NCI-H524 (cell line): ENCODE measurements at places on chromosomes 5 and 9.
A peak's percentile ranks its signal among the peaks of the same experiment; 100 is the strongest.

DNA sequence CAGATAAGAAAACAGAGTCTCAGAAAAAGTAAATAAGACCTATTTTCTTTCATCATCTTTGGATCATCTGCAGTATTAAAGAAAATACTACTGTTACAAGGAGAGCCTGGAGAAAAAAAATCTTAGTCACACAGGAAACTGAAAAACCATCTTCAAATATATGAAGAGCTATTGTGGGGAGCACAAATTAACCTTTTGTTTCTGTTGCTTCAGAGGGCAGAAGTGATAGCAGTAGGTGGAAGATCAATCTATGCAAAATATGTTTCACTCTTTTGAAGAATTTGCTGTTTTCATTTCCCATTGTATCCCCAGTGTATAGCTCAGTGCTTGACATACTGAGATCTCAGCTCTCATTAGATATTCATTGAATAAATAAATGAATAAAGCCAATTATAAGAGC lies 13.1 kb upstream of the CEMIP2 start:
- no peak for DNase-seq

DNA sequence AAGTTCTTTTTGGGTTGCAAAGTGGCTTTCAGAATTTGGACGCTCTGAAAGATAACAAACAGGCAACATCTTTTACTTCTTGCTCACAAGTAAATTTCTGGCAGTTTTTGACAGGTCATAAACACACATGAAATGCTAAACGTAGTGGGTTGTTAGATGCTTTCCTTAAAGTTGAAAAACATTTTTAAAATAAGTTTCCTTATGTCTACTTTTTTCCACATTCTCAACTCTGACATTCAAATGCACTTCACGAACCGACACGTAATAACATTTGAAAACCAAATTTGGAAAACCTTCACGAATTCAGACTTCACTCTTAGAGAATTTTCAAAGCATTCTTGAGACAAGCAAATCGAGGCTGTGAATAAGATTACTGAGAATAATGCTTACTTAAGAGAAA lies 26.9 kb downstream of the MTX3 start:
- DNase-seq, result no peak

- DNase-seq, result peak; percentile 20
Observed at GRCh38 chr9:37187292-37187691, 66.9 kb downstream of the ZCCHC7 start.

DNA sequence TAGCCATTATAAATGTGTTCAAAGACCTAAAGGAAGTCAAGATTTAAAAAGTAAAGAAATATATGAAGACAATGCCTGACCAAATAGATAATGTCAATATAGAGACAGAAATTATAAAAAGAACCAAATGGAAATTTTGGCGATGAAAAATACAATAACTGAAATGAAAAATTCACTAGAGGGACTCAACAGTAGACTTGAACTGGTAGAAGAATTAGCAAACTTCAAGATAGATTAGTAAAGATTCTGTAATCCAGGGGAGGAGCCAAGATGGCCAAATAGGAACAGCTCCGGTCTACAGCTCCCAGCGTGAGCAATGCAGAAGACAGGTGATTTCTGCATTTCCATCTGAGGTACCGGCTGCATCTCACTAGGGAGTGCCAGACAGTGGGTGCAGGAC lies 433.2 kb downstream of the HINT1 start:
- no peak for DNase-seq

- no peak for DNase-seq
Observed at GRCh38 chr9:98660541-98660940, 48.2 kb downstream of the GABBR2 start.

- no peak for DNase-seq
Observed at GRCh38 chr9:32725066-32725860, 58.1 kb upstream of the TMEM215 start.

DNA sequence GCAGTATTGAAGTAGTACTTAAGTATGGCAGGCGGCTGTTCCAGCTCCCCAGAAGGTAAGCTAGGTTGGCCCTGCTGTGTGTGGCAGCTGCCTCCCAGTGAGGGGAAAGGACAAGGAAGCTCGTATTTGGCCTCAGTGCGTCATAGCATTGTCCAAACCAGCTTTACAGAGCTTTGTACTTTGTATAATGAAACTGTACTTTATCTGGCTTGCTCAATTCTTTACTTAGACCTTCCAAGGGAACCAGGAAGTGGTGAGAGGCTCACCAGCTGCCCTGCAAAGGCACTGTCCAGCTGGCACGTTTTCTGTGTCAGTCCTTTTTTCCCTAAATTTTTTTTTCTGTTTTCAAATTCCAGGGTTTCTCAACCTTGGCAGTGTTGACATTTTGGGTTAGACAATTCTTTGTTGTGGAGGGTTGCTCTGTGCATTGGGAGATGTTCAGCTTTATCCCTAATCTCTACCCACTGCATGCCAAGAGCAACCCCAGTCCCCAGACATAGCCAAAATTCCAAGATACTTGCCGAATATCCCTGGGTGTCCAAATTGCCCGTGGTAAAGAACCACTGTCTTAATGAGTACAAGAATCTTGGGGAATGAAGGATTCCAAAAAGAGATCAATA lies 474.5 kb downstream of the LRRC70 start:
- DNase-seq, result no peak

GRCh38 chr9:20441166-20441565 lies 181.1 kb downstream of the MLLT3 start:
- no peak for DNase-seq

GRCh38 chr5:93407454-93407853 lies 173.6 kb downstream of the NR2F1-AS1 start:
- no peak for DNase-seq

DNA sequence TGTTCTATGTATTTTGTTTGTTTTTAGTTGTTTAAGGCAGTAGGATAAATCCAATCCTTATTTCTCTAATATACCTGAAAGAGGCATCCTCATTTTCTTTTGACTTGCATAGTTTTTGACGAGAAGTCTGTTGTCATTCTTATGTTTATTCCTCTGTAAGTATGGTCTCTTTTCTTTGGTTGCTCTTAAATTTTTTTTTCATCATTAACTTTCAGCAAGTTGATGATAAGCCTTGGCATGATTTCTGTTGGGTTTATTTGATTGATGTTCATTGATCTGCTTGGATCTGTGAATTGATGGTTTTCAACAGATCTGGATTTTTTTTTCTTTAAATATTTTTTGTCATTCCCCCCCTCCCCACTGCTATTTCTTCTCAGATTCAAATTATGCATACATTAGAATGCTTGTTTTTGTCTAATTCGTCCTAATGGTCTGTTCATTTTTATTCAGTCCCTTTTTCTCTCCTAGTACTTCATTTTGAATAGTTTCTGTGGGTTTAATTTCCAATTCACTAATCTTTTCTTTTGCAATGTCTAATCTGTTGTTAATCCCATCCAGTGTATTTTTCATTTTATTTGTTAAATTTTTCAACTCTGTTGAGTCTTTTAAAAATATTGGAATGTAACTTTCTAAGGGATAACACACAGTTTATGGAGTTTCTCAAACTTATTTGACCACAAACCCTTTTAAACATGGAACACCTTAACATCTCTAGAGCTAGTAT lies 495.9 kb downstream of the CSNK1G3 start:
- no peak for DNase-seq

DNA sequence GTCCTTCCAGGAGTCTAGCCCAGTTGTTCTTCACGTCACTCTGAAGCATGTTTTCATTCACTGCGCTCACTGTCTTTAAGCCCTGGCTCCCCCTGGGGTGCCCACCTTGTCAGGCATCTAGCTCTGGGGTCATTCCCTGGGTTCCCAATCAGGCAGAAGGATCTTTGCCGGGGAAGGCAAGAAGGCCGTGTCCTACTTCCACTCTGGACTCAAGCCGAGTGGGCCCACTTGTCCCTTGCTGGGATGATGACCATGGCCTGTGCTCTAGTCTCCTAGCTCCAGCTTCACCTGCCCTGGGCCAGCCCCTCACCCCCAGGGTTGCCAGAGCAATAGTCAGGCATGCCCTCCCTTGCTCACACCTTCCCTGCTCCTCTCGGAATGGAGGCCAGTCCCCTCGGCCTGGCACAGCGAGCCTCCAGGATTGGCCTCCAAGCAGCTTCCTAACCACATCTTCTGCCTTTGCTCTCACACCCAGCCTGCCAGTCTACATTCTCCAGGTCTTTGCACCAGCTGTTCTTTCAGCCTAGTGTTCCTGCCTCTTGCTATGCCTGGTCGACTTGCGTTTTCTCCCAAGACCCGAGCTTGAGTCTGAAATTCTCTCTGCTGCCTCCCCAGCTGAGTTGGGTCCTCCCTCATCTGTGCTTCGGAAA lies 32.2 kb upstream of the PSD2 start:
- no peak for DNase-seq

GRCh38 chr9:88464851-88465250 lies 70.1 kb upstream of the NXNL2 start:
- no peak for DNase-seq

GRCh38 chr5:77133061-77133758 lies 46.1 kb upstream of the ZBED3 start:
- no peak for DNase-seq

GRCh38 chr5:39494534-39494933 lies 69.8 kb upstream of the DAB2 start:
- no peak for DNase-seq

DNA sequence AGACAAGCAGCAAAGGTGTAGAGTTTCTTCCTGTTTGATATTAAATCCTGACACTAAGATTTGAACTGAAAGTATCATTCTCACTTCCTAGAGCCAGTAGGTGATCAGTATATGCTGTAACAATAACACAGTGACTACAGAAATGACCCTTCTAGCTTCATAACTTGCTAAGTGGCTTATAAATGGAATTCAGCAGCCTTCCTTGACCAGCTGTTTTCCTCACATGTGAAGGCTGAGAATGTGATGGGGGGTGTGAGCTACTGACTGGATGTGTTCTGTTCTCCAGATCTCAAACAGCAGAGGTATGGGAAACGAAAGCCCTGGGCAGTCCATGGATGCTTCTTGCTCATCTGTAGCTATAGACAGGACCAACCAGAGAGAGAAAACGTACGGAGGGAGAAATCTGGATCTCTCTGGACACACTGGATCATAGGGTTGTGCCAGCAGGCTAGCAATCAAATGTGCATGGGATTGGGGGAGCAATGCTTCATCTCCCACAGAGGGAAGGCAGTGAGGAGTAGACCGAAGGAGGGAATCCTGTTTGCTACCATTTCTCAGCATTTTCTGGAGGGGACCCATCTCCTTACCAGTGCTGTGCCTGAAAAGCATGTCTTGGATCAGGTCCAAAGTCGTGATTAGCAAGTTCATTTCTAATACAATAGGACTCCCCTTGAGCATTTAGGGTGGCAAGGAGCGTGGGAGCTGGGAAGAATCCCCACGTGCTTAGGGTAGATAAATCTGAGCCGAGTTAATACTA lies 39.4 kb downstream of the TNFAIP8 start:
- DNase-seq, result no peak

GRCh38 chr9:25129537-25129936 lies 548.7 kb downstream of the TUSC1 start:
- no peak for DNase-seq

DNA sequence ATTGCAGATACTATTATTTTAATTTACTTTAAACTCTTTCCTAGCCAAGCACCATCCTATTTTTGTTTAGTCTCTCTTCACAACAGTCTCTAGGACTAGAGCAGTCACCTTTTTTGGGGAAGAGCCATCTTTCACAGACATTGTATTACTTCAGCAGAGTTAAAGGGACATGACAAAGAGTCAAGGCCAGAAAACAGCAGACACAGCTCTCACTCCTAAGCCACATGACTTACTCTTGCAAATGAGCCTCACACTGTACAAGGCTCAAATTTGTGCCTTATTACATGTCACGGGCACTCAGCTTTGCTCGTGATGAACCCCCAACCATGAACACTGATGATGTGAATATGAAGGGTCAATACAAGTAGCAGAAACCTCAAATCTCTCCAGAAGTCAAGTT lies 104.3 kb downstream of the ZNF608 start:
- no peak for DNase-seq

DNA sequence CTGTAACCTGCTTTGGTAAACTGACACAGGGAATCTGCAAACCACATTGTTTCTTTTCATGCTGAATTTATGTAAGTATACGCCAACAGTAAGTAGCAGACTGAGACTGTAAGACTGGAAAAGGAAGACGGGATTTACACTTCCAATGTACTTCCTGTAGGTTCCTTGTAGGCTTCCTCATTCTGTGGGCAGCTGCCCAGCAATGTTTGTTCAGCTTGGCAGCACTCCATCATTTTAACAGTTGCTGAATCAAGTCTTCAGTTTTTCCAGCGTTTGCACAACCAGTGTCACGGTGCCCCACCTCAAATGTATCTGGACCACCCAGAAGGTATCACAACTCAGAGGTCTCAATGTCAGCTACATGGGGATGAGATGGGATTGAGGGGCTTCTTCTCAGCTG lies 232.6 kb downstream of the PRDM9 start:
- no peak for DNase-seq

GRCh38 chr9:16709924-16710323 lies 160.5 kb downstream of the BNC2 start:
- DNase-seq, result no peak

GRCh38 chr9:81473708-81474107 lies 215.6 kb downstream of the TLE1 start:
- no peak for DNase-seq

GRCh38 chr5:139726248-139726647 lies 69.4 kb upstream of the PSD2 start:
- DNase-seq, result no peak

GRCh38 chr5:473551-474192 lies 30.7 kb downstream of the EXOC3 start:
- DNase-seq, result no peak

- DNase-seq, result peak; percentile 12
Observed at GRCh38 chr9:4887556-4887955, 94.8 kb downstream of the RCL1 start.

GRCh38 chr9:114178756-114179450 lies 23.6 kb downstream of the COL27A1 start:
- no peak for DNase-seq

DNA sequence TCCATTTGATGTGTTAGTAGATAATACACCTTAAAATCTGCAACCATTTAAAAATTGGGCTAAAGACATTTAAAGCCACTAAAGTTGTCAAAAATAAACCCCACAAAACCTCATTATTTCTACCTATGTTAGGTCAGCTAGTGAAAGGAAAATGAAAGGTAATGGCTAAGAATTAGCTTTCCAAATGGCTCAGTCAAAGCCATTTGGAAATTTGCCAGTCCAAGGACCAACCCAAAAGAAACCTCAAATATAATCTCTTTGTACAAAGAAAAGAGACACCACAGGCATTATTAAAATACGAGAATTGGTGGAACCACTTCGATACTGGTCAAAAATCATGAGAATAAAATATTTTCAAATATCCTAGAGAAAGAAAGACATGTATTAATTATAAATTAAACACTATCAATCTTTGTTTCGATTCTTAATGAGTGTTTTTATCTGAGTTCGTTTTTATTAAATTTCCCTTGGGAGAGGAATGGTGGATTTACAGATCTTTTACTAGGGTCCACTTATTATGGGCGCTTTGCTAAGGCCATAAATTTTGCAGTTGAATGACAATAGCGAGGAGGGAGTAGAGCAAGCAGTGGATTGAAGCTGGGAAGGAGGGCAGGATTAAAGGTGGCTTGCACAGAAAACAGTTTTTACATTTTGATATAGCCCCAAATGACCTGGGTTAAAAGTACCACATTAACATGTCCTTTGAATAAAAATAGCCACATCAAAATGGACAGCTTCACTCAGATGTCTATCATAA lies 116.8 kb upstream of the SHB start:
- no peak for DNase-seq

GRCh38 chr5:11150976-11151375 lies 389.9 kb upstream of the DAP start:
- DNase-seq, result no peak
